RPMI8226 (cell line): ENCODE measurements at places on chromosomes 1 and 21.

DNA sequence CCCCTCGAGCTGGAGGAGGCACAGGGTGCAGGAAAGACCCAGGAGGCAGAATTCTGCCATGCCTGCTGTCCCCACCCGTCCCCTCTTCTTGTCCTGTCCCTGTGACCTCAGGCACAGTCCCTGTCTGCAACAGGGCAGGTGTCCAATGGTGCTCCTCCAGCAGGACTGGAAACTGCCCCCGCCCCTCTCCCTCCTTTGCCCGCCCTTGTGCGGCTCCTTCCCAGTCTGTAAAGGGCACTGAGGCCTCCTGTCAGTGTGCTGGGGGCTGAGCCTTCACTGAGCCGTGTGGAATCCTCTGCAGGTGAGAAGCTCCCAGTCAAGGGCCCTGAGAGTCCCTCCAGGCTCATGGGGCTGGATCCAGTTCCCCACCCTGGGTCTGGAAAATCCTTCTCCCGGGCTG lies 28.9 kb downstream of the PRDM16 start:
- no peak for DNase-seq

DNA sequence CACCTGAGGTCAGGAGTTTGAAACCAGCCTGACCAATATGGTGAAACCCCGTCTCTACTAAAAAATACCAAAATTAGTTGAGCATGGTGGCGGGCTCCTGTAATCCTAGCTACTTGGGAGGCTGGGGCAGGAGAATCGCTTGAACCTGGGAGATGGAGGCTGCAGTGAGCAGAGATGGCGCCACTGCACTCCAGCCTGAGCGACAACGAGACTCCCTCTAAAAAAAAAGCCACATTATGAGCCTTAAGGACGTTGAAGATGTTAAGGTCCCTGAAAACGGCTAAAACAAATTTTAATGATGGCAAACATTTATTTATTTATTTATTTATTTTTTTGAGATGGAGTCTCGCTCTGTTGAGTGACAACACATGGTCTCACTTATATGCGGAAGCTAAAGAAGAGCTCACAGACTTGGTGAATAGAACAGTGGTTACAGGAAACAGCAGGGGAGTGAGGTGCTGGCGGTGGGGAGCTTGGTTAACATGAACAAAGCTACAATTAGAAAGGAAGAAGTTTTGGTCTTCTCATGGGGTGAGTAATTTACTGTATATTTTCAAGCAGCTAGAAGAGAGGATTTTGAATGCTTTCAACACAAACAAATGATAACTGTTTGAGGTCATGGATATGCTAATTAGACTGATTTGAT lies 47.1 kb downstream of the TCP10L start:
- no peak for DNase-seq

DNA sequence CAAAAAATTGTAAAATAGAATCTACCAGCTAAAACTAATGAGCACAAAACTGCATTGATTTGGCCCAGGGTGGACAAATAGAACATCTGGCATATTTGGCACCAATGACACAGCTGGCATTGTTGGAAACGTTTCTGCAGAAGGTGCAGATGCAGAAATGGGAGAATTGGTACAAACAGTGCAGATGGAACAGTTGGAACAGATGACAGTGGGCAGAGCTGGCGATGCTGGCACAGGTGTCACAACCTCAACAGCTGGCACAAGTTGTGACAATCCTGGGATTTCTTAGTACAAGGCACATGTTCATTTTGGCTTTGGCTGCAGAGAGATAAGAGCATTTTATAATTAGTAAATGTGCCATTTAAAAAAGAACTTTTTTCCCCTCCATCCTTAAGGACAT lies 91.1 kb upstream of the ZBTB18 start:
- DNase-seq, result no peak

DNA sequence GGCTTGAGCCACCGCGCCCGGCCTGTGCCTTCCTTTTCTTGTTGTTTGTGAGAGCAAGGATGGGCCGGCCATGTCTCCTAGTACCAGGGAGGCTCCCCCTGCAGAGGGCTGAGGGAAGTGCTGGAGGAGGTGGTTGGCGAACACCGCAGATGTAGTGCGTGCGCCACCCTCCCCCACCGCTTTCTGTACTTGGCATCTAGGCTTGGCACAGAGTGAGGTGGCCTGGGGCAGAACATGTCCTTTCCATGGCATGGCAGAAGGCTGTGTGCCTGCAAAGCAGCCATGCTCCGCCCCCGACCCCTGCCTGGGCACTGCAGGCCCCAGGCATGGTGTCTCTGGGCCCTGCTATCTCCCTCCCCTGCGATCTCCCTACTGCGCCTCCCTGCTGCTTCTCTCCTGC lies 30.7 kb downstream of the ALPL start:
- peak; percentile 67 for DNase-seq

DNA sequence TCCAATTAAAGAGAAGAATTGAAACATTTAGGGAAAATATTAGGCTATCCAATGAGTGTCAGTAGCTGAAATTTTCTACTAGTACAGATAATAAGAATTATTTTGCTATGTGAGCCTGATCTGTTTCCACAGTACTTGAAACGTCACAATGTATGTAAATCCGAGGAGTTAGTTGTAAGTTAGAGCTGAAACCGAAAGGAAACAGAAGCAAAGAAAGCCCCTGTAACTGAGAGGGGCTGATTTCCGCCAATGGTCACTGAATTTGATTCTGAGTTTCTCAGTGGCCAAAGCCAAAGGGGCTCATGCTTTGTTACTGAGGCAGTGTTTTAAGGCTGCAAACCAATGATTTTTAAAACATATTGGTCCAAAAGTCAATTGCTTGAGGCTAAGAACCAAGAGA lies 168.3 kb upstream of the DUSP10 start:
- no peak for DNase-seq

GRCh38 chr1:187027253-187027652 lies 198.5 kb downstream of the PLA2G4A start:
- no peak for DNase-seq

DNA sequence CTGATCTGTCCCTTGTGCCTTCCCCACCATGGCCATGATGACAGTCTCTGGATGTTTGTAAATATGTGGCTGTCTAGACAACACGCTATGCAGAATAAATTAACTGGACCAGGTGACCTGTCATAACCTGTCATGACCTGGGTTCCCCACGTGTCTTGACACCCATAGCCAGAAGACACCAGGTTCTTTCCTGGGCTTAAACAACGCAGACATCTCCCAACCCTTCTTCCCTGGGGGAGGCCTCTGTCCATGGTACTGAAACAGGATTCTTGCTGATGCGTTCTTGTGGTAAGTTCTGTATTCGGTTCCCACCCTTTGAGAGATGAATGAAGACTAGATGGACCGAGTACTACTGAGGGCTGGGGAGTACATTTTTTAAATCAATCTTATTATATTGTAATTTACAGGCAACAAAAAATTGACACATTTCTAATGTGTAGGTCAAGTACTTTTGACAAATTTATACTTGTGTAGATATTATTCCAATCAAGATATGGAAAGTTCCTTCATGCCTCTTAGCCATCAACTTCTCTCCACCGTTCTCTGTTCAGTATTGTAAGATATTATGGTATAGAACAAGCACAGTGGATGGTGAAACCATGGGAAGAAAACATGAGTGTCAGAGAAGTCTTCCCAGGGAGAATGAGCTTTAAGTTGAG lies 738.8 kb downstream of the PTPRU start:
- peak; percentile 62 for DNase-seq

GRCh38 chr1:155320661-155321617 lies at the start of gene RUSC1:
Gene RUSC1 (plus strand): TSS chr1:155320894. CDS start chr1:155321774, 880 bp downstream.
- DNase-seq, result no peak

GRCh38 chr1:10242135-10242534 lies 31.8 kb downstream of the KIF1B start:
- DNase-seq, result no peak

DNA sequence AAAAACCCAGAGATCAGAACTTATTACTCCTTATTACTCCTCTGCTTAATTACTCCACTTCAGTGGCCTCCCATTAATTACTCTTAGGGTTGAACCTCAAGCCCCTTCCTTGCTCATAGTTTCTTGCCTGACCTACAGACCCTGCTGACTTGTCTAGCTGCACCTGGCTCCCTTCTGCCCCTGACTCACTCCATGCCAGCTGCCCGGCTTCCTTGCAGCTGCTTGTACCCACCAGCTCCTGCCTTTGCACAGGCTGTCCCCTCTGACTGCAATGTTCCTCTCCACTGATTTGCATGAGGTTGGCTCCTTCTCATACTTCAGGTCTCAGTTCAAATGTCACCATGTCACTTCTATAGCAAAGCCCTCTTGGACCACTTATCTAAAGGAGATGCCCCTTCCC lies 1.9 kb upstream of the PTPRU start:
- no peak for DNase-seq

- DNase-seq, result no peak
These were observed 10.8 kb upstream of the MYOM3 start for GRCh38 chr1:24122776-24123175.

DNA sequence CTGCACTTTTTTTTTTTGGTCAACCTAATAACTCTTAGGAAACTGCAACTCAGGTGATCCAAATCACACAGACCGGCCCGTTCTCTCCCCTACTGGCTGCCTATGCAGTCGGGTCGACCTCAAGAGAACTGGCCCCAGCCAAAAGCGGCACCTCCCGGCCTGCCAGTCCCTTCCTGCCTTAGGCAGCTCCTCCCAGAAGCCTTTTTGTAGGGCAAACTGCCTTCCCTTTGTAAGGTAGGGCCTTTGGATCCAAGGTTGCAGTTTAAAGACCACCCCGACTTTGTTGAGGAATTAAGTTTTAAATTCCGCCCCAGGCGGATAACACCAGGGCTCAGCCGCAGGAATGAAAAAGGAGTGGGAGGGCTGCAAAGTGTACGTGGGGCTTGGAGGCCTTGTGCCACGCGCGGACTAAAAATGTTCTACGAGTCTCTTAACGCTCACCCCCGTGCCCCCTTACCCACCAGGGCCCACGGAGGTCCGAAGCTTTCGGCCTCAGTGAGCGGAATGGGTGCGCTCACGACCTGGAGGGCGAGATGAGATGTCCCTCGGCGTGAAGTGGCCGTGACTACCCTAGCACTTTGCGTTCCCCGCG lies 642 bp upstream of the ST3GAL3 start:
- peak; percentile 65 for DNase-seq

- DNase-seq, result no peak
These were observed 13.2 kb upstream of the PRKAB2 start for GRCh38 chr1:147185432-147185831.

DNA sequence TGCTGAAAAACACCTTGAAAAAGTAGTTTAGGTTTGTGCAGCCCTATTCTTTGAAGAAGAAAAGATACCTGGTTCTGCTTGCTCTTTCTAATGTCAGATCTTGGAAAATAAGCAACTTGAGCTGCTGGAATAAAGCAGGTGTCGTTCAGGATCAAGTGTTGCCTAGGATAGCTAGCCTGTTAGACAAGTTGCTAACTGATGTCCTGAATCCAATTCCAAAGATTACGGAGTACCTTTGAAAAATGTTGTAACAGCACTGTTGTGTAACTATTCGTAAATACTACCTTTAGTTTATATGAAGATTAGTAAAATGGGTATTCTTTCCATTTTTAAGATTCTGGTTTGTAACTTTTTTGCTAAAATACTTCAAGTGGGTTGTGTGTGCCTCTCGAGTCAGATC lies 151.5 kb downstream of the CLEC20A start:
- DNase-seq, result no peak

DNA sequence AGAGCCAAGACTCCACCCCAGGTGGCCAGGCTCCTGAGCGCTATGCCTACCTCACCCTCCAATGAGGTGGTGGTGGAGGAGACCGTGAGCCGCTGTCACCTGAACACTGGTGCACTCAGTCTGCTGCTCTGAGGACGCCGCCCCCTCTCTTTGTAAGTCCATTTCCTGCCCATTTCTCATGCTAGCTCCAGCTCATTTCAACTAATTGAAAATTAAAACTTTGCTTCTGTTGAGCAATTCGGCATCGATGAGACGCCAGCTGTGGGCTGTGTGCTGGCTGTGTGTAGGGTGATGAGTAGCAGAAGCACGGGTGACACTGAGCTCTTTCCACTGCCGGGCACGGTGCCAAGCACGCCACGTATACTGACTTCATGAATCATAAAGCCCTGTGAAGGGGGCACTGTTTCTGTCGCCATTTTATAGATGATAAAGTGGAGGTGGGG lies 11.2 kb downstream of the TNFRSF1B start:
- no peak for DNase-seq

DNA sequence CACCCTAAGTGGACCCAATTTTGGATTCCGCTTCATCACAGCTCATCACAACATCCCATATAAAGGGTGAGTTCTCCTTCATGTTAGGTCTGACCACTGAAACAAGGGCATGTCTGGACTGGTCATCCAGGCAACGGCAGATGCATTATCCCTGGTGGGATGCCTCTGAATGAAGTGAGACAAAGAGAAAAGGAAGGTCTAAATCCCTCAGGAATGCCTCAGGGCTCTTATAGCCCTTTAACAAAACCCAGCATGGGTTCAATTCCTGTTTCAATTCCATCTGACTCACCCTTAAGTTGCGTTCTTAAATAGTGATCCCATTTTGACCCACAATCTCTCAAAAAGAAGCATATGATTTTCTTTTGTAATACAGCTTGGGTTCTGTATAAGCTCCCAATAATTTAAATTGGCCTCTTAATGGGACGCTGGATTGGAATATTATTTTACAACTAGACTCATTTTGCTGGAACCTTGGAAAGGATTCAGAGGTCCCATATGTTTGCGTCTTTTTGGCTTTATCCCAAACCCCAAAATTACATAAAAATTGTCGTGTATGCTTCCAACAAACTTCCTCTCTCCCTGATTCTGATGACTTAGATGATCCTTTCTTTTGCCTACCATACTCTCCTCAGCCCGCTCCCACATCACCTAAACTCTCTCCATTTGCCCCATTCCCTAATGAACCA lies 287.4 kb upstream of the ZP4 start:
- no peak for DNase-seq

DNA sequence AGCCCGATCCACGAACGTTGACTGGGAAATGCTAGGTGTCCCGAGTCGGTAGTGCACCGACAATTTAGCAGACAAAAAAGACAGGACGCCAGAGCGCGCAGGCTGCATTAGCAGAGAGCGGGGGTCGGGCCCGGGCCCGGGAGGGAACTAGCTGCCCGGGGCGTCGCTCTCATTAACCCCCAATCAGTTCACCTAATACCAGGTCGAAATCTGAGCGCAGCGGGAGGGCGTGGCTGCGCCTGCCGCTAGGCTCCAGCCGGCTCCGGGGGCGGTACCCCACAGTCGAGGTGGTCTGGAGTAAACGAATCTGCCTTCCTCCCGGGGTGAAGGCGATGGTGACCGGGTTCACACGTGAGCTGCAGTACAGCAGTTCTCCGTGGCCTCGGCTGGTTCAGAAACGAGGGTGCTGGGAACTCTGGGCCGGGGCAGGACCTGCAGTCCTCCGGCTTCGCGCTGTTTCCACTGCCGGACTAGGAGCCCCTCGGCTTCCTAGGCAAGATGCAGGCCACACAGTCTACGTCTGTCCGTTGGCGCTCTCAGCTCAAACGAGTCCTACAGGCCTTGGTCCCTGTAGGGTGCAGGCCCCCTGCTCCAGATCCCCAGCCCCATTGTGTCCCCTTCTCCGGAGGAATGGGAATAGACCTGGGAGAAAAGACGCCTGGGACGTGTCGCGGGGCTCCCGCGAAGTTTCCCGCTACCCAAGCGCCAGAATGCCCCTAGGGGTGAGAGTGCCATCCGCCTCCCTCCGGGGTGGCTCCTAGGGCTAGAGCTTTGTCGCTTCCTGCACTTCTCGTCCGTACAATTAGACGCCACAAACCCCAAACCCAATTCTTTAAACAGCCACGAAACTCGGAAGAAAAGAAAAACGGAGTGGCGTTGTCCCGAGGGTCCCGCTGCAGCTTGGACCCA lies 2.0 kb downstream of the GFI1 start:
- DNase-seq, result peak; percentile 66
